ENCODE measurements at places on chromosomes 1 and 21. TPM values are rescaled to one million over a fixed set of nuclear protein-coding genes. Genes with fewer than 3 reads are reported as not detected.

EVA1B gene
- total RNA-seq: 12.4 TPM

GPX7 gene
- not detected for total RNA-seq

COL6A1 gene
- 43.1 TPM for total RNA-seq

GRCh38 chr1:167645140-167645541, 15.1 kb downstream of the RCSD1 start:
- no peak for DNase-seq

DNA sequence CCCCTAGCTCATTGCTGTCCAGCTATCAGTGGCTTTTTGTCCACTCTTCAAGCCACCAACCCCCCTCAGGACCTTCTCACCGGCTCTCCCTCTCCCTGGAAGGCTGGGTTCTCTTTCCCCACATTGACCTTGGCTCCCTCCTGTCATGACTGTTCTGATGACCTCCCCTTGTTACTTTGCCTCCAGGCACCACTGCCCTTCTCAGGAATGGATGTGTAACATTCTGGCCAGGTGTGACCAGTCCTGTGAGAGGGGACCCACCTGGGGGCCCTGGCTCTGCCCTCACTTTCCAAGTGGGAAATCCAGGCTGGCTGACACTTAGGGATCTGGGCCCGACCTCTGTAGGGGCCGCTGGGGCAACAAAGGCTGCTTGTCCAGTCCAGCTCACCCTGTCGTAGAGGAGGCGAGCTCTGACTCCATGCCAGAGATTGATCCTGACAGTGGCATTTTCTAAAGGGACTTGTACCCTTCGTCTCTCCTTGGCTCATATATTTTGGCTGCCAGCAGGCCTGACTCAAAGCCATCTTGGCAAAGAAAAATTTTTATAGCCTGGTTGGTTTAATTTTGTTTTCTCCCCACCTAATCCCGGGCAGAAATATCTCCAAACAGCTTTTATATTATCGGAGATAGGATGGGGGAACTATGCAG, 37.9 kb upstream of the USP24 start:
- DNase-seq: peak; percentile 89

- DNase-seq: peak; percentile 36
Measured at GRCh38 chr1:192763243-192763642, 45.6 kb upstream of the RGS2 start.

DMBX1 gene
- 0.79 TPM for total RNA-seq

RUNX3 gene
- total RNA-seq: not detected

GRCh38 chr21:32569261-32570230, 15.8 kb downstream of the TCP10L start:
- DNase-seq: peak; percentile 68

GRCh38 chr1:156140879-156141707, 12.3 kb upstream of the SEMA4A start:
- no peak for DNase-seq

DNA sequence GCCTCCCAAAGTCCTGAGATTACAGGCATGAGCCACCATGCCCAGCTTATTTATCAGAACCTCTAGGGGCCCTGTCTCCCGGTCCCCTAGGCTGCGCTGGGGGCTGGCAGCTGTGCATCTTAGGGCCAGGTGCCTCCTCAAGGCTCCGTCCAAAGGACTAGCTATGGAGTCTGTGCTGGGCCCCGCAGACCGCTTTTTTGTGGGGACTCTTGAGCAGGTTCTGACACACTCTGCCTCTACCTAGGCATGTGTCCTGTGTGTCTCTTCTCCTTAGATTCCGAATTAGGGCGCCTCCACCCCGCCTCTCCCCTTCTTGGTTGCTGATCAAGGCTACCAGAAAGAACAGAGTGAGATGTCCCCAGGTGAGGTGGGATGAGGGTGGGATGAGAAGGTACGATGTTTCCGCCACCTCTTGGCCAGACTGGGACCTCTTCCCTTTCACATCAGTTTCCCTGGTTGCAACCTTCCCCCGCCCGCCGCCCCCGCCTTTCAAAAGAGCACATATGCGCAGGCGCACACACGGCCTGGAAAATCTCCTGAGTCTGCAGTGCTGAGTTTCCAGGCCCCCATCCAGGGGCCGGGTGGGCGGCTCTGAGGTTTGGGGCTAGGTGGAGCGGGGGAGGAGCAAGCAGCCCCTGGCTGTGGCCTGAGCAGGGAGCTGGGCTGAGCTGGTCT, 5.0 kb upstream of the PTPN7 start:
- DNase-seq: no peak

NR1I3 gene
- not detected for total RNA-seq

GRCh38 chr21:38965910-38966504, 160.3 kb downstream of the ETS2 start:
- peak; percentile 72 for DNase-seq

DNA sequence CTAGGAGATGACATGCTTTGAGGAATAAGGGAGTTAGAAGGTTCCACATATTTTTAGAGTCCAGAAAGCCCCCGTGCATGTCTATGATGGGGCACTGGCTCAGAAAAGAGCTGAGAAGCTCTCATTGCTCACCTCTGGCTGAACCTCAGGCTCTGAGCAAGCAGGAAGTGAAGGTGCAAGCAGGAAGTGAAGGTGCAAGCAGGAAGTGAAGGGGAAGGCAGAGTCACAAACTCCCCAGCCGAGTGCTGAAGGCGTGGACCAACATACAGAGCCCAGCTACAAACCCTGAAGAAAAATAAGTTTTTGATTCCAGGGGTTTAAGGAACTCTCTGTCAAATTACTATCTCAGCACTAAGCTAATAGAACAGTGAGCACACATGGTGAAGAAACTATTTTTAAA, 7.0 kb downstream of the KRTAP10-8 start:
- no peak for DNase-seq

- DNase-seq: no peak
Measured at GRCh38 chr1:99579691-99580172, 66.2 kb upstream of the PALMD start.

DNA sequence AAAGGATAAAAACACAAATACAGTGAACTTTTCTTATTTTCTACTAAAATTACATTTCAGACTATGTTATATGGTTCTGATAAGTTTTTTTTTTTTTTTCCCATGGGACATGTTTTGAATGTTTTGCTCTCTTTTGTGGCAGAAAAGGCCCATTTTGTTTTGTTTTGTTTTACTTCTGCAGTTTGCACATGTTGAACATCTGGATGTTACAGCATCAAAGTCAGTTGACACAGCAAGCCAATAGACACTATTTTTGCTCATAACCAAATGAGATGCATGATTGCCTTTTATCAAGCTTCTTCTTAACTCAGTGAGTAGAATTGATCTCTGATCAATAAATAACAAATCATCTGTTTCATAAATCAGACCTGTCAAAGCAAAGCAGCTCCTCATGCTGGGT, 904.2 kb downstream of the ADGRL2 start:
- no peak for DNase-seq

LCE3D gene
- total RNA-seq: not detected

GRCh38 chr1:167911413-167911812, 2.5 kb downstream of the ADCY10 start:
- no peak for DNase-seq

DNA sequence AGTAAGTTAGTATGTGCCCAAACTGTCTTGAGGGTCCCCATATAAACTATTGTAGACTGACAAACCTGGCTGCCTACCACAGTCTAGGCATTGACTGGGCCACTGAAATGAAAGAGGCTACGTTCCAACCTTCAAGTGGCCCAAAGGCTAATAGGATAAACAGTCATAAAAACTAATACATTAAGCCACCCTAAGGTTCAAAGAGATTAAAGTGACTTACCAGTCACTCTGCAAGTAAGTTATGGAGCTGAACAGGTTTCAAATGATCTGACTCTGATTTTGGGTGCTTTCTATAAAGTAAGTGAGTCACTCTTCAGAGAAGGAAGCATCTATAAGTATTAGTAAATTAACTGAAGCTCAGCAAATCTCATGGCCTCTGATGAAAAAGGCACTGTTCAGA, 38.0 kb downstream of the PLPP3 start:
- DNase-seq: no peak

AMY2A gene
- total RNA-seq: not detected

- DNase-seq: no peak
Measured at GRCh38 chr1:116732726-116733125, 21.5 kb upstream of the CD2 start.

GRCh38 chr21:37642493-37642892, 273.8 kb downstream of the KCNJ6 start:
- DNase-seq: no peak

CFAP141 gene
- total RNA-seq: not detected

- DNase-seq: no peak
Measured at GRCh38 chr1:205210756-205211168, 740 bp downstream of the DSTYK start.

GRCh38 chr21:32842146-32842545, 70.6 kb upstream of the PAXBP1 start:
- no peak for DNase-seq

DNA sequence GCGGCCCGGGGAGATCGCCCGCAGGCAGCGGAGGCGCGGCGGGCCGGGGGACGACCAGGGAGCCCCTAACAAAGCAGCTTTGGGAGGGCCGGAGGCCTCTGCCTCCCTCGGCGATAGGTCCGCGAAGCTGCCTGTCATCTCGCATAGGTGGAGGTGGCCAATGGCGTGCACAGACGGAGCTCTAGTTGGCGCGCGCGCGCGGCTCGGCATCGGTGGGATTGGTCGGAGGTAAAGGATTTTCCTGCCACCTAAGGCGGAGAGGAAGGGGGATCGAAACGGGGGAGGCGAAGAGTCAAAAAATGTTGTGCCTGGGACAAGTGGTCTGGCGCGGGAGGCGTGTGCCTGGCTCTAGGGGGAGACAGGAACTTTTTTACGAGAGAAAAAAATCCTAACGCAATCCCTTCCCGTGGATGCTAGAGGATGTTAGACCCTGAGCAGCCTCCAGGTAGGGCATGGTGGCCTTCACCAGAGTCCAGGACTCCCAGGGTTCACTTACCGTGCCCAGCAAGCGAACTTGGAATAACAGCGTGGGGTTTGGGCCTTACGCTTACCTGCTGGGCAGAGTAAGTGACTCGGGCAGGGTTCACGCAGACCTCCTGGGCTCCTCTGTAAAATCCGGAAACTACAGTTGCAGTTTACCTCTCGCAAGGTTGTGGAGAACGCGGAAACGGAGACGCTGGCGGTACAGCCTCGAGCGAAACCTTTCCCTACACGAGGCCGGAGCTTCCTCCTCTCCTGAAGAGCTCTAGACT, 99.9 kb upstream of the SOD1 start:
- DNase-seq: peak; percentile 95

GRCh38 chr1:107250169-107250568, 109.3 kb downstream of the NTNG1 start:
- no peak for DNase-seq

- DNase-seq: no peak
Measured at GRCh38 chr1:192907545-192908243, 98.9 kb downstream of the RGS2 start.

- DNase-seq: no peak
Measured at GRCh38 chr1:77303387-77303786, 21.6 kb downstream of the AK5 start.

SFN gene
- total RNA-seq: 326 TPM

DNA sequence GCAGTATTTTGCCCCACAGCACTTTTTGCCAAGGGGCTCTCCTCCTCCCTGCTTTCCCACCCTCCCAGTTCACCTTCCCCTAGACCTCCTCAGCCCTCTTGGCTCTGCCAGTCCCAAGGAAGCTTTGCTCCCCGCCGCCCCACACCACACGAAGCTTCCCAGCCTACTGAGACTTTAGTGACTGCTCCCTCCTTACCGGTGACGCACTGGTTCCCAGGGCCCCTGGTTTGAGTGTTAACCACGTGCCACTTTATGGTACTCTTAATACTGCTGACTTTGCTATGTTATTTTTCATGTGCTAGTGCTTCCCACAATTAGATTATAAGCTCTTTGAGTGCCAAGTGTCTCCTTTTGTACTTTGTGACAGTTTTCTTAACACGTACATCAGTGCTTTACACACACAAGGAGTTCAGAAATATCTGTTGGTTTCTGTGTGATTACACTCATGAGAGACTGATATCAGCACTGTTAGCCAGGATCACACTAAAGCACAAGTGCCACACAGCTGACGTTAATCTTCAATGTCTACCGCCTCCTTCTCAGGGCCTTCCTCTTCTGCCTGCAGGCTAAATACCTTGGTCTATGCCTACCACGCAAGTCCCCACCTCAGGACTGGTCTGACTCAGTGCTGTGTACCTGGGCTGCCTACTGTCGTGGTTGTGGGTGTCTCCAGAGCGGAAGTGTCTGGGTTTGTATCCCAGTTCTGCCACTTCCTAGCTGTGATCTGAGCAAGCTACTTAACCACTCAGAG, 61.0 kb downstream of the DNTTIP2 start:
- DNase-seq: peak; percentile 56

DNA sequence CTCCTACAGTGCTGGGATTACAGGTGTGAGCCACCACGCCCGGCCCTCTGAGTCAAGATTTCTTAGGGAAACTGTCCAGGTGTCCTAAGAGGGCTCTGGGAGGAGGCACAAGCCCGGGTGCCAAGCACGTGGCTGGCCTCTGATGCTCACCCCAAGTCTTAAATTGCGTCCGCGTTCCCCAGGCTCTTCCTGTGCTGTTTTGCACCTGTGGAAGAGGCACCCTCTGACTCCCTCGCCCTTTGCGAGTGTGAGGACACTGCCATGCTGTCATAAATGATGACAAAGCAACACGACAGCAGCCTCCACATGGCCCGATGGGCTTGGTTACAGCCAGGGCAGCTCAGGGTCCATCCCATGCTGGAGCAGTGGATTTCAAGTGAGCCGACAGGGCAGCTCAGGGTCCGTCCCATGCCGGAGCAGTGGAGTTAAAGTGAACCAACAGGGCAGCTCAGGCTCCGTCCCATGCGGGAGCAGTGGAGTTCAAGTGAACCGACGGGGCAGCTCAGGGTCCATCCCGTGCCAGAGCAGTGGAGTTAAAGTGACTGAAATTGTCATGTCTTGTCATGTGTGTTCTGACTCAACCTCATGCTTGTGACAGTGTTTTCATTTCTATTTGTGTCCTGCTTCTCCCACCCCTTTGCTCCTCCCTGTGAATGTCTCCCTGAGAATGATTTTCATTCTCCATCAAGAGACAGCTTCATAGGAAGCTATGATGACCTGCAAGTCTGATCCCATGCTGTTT, 33.9 kb downstream of the PCNT start:
- DNase-seq: no peak

- peak; percentile 98 for DNase-seq
Measured at GRCh38 chr1:8097077-8097799, 71.1 kb upstream of the ERRFI1 start.

DNA sequence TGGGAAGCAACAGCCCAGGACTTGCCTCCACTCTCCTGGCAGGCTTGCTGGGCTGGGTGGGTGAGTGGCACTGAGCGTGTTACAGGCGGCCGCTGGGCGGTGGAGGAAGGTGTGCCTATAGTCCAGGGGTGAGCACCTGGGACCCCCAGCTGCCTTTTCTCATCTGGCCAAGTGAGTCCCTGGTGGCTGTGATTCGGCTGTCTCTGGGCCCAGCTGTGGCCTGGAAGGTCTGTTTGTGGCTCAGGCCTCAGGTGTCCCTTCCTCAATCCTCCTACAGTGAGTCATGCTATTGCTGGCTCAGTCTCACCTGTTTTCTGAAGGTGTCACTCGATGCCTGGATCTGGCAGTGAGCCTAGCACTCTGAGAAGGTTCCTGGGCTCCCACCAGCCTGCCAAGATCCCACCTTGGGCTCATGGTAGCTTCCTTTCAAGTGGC, 564.2 kb downstream of the PTPRU start:
- peak; percentile 67 for DNase-seq

- DNase-seq: no peak
Measured at GRCh38 chr1:154845174-154845573, 24.9 kb downstream of the KCNN3 start.
